SJCRH30 (cell line): ENCODE measurements at places on chromosomes 6 and 20. TPM values are rescaled to one million over a fixed set of nuclear protein-coding genes. Genes with fewer than 3 reads are reported as not detected.
A peak's percentile ranks its signal among the peaks of the same experiment; 100 is the strongest.

GRCh38 chr6:38149531-38149930 is 330.0 kb downstream of the ZFAND3 start:
- DNase-seq: no peak

DNA sequence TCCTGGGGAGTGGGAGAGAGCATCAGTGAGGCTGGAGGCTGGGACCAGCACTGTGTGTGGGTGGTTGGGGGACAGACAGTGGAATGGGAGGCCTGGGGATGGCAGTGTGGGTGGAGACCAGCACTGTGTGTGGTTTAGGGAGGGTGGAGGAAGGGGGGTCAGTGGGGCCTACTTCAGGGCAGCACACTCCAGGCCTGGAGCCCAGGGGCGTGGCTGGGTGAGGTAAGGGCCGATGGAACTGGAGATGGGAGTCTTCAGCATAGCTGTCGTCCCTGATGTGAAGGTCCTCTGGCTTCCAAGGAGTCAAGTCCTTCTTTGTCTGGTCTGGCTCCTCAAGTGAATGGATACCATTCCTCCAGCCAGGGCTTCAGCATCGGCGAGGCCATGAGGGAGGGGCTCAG is 18.6 kb downstream of the KCNK17 start:
- DNase-seq: peak; percentile 34

DNA sequence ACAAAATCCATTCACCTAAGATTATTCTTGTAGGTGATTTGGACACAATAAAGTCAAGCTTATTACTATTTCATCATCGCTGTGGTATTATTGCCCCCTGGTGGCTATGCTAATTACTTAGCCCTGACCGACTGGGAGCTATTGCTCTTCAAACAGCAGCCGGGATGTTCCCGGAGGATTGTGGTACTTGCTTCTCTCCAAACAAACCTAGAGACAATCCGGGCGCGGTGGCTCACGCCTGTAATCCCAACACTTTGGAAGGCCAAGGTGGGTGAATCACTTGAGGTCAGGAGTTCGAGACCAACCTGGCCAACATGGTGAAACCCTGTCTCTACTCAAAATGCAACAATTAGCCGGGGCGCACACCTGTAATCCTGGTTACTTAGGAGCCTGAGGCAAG is 15.4 kb upstream of the STMND1 start:
- DNase-seq: peak; percentile 73

GRCh38 chr6:107360476-107360875 is 98.9 kb downstream of the PDSS2 start:
- no peak for DNase-seq

GRCh38 chr20:50987493-50988210 is 29.0 kb downstream of the MOCS3 start:
- peak; percentile 98 for DNase-seq

DNA sequence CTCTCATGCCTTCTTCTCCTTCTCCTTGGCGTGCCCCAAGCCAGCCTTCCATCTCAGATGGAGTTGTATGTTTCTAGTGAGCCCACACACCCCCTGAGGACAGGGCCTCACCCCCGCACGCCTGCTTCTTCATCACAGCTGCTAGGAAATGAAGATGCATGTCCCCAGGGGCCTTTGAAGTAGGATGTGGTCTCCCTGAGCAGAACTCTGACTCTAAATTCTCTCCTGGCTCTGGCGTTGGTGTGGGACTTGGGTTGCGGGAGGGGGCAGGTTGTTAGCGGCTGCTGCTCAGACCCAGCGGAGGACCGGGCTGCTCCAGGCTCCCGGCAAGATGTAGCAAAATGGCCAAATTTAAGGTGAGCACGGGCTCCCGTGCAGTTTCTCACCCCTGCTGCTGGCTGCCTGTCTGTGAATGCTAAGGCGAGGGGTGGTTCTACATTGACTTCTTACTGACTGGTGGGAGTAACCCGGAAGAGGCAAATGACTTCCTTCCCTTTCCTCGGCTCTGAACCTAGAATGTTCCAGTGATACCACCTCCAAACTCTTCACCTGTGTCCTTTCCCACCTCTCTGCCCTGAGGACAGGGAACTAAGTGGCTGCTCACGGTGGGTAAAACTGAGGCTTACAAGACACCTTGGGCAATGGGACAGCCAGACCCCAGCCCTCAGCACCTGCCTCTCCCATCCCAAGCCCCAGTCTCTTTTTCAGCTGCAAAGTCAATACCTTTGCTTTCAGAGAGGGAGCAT is 8.8 kb downstream of the SYNJ2 start:
- peak; percentile 86 for DNase-seq

DNA sequence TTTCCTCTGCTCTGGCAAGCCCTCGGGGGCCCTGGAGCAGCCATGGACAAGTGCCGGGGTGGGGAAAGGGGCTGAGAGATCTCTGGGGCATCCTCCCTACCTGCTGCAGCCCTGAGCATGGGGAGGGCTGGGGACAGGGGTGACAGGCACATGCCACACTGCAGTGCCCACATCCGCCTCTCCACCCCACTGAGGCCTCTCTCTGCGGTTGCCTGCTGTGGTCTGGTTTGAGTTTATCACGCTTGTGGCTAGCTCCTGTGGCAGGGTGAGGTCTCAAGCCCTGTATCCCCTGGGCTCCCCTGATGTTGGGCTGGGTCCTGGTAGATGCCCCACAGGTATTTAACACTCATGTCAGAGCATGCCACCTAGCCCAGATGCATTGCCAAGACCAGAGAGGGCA is 52.9 kb upstream of the MLN start:
- DNase-seq: no peak

DNA sequence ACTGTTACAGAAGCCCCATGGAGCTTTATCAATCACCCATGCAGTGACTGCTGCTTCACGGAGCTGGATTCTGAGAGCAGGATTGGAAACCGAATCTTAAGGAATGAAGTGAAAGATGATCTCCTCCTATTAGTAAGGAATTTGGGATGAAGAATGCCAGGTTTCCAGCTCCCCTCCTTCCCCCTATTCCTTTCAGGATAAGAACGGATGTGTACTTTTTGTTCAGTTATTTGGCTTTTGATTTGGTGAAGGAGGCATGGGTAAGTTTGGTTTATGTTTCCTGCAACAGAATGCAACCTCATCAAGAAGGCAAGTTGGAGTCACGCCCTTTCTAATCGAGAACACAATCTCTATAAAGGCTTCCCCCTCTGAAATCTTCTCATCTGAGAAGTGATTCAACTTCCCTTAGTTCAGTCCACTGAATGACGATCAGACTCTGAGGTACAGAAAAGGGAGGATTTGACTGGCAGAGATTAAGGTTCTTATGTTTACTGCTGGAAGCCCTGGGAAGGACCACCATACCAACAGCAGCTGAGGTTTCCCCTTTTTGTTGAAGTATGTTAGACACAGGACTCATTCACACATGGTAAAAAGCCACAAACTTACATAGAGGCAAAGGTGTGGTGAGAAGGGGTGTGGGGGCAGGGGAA is 5.5 kb downstream of the ELMO2 start:
- DNase-seq: no peak

GRCh38 chr20:9068841-9069663 is at the start of gene PLCB4:
Gene PLCB4, plus strand, starts transcription at chr20:9069087. Its CDS starts 238,728 bp downstream, at chr20:9307815.
- DNase-seq: no peak

DNA sequence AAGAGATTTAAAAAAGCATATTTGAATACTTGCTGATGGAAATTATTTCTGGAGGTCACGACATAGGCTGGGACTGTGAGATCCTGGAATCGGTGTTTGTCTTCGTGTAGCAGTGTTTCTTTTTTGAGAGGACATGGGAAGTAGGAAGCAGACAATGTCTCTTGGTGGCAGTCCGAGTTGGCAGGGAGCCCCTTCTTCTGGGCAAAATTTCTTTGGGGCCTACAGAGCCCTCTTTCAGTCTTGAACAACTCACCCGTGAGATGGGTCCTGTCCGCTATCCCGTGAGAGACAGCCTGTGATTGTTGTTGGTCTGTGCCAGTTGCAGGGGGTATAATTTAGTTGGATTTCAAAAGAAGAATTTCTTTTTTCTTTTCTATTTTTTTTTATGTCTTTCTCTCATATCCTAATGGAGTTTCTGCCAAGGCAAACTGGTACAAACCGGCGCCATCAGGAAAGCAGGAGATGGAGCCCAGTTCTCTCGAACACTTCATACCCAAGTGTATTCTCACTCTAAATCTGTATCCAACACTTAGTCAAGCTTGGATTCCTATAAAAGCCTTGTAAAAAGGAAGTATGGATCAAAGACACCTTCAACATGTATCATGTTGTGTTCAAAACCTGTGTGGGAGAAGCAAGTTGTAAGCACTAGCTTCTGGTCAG is 785.1 kb downstream of the MAFB start:
- no peak for DNase-seq

DNA sequence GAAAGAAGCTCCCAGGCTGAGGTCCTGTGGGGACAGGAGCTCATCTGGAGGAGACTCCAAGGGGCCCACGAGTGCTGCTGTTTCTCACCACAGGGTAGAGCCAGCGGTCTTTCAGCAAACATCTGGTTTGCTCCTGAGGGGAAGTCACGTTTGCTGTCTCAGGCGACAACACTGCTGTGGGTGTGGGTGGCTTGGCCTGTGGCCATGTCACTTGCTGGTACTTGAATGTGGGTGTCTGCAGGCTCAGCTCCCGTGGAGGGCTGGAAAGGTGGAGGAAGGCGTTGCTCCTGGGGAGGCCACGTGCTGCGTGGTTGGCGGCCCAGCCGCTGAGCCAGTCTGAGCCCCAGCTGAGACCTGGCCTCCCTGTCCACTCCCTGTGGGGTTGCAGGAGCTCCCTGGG is 52.8 kb upstream of the MPC1 start:
- peak; percentile 60 for DNase-seq

GRCh38 chr6:139994998-139995397 is 620.5 kb upstream of the CITED2 start:
- no peak for DNase-seq

GRCh38 chr6:89582669-89583325 is 55.8 kb downstream of the LYRM2 start:
- no peak for DNase-seq

DNA sequence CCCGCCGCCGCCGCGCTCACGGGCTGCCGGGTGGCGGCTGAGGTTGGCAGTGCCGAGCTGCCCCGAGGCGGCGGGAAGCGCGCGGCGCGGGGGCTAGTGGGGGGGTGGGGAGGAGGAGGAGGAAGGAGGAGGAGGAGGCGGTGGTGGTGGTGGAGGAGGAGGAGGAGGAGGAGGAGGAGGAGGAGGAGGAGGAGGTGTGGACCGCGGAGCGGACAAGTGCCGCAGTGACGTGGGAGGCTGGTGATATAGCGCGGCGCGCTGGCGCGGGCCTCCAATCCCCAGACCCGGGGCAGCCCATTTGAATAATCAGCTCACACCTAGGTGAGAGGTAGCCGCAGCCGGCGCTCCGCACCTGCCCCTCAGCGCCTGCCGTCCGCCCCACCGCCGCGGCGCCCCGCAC is at the start of gene FOXA2:
TSS of gene FOXA2 (minus strand) at position 51 of the 400 bp plus-strand sequence. CDS start 294 bp downstream, outside the sequence.
- no peak for DNase-seq

- DNase-seq: no peak
These were observed 1400.2 kb downstream of the GRIK2 start for GRCh38 chr6:102793752-102794151.

GRCh38 chr6:2101213-2101612 is 144.2 kb downstream of the GMDS start:
- no peak for DNase-seq

GRCh38 chr20:22385602-22386305 is 198.6 kb downstream of the FOXA2 start:
- DNase-seq: peak; percentile 49

DNA sequence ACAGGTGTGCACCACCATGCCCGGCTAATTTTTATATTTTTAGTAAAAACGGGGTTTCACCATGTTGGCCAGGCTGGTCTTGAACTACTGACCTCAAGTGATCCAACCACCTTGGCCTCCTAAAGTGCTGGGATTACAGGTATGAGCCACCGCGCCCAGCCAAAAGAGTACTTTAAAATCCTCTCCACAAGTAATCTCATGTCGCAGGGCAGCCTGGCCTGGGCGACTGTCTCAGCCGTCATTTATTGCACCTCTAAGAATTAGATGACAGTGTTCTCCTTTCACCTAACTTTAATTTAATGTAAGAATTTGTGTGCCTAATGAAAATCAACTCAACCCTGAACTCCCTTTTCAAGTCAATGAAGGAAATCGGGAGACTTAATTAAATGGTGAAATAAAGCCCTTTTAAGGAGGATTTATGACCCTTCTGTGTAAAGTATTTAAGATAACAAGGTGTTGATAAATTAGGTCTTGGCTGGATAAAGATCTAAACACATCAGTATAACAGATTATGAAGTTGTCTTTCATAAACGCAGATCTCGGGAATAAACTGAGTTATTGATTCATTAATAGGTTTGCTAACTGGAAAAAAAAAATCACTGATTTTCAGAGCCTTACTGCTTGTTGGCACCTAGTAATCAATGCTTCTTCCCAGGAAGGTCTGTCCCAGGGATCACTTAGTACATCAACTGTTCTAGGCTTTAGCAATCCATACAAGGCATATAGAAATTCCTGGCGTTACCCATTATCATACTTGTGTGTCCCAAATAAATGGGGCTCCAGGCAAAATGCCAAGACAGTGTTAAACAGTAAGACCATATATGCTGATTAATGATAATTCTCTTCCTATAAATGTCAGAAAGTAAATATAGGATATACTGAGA is 209.3 kb downstream of the GMDS start:
- DNase-seq: no peak

DNA sequence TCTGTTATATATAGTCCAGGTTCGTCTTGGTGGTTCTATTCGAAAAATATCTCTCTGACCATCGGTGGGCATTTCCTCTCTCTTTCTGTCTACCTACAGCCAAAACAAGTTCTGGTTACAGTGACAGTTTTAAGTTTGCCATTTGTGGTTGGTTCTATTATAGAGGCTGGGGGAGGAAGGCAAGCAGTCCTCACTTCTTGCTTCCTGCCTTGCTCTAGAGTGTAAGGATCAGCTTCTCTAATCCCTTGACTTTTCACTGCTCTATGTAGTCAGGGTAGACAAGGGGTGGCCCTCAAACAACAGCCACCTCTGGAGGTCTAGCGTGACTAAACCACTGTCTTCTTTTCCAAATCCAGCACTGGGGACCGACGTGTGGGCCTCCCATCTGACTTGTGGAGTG is 16.1 kb downstream of the E2F3 start:
- DNase-seq: no peak

GRCh38 chr20:3815703-3816315 is 4.5 kb upstream of the AP5S1 start:
- DNase-seq: no peak

DNA sequence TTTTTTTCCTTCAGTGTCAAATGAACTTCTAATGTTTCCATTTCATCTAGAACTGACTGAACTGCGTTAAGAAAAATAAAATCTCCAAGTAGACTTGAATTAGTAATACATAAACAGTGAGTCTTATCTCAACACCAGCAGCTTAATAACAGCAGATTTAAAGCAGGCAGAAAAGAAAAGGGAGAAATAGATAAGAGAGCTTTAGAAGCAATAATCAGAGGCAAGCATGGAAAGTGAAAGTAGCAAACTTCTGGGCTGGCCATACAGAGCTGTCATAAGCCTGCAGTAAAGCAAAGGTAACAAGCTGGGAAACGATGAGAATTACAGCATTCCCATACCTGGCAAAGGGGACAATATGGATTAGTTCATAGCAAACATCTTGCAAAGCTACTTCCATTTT is 16.9 kb upstream of the ANGPT4 start:
- DNase-seq: no peak

Gene RSPO3
- not detected in 2 replicates for total RNA-seq

Gene NOX3
- total RNA-seq: not detected in 2 replicates

Gene HLA-DOB
- 0.10 and 0.28 TPM in 2 replicates for total RNA-seq

Gene EDN1
- 0.08 and 0.10 TPM in 2 replicates for total RNA-seq

Gene TDRD6
- total RNA-seq: 0.10 TPM in 1 of 2 replicates, not detected in the other

Gene OR12D3
- total RNA-seq: not detected in 2 replicates

Gene SIRPD
- total RNA-seq: not detected in 2 replicates

Gene APCDD1L
- total RNA-seq: 0.05 TPM in 1 of 2 replicates, not detected in the other

Gene RWDD2A
- total RNA-seq: 3.1 and 3.6 TPM in 2 replicates

Gene COX4I2
- not detected in 2 replicates for total RNA-seq

Gene CRIP3
- total RNA-seq: not detected in 2 replicates

Gene ANKRD66
- total RNA-seq: not detected in 2 replicates

Gene LY86
- not detected in 2 replicates for total RNA-seq

Gene LBP
- total RNA-seq: not detected in 2 replicates

Gene GABBR1
- total RNA-seq: 5.5 and 12.1 TPM in 2 replicates
